Thyroid gland (tissue), 4 donors: ENCODE measurements at places on chromosomes 13 and 19. TPM values are rescaled to one million over a fixed set of nuclear protein-coding genes. Genes with fewer than 3 reads are reported as not detected.

Gene LGI4
- total RNA-seq: 10.9 TPM

Gene ENOX1
- total RNA-seq: 1.8 TPM

- no peak for DNase-seq
These were observed 112.5 kb upstream of the UQCRFS1 start for GRCh38 chr19:29325241-29325975.

GRCh38 chr13:34207334-34207733 is 389.4 kb downstream of the RFC3 start:
- no peak for DNase-seq

DNA sequence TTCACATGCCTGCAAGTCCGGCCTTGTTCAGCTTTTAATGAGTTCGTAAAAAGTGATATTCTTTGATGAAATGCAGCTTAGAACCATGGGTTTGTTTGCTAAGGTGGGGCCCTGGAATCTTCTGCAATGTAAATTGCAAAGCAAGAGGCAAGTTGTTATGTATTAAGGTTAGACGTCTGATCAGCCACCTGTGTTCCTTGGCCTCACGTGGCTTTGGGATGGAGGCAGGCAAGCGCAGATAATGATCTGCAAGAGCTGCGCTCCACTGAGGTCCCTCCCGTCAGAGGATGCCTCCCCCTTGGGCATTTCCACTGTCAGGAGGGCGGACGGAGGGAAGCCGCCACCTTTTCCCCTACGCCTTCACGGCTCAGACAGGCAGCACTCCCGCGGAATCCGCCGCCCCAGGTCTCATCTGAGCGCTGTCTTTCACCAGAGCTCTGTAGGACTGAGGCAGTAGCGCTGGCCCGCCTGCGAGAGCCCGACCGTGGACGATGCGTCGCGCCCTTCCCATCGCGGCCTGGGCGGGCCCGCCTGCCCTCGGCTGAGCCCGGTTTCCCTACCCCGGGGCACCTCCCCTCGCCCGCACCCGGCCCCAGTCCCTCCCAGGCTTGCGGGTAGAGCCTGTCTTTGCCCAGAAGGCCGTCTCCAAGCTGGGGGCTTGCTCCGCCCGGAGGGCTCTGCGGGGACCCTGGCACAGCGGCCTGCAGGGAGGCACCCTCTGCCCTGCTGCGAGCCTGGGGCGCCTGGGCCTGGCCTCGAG is 110.9 kb downstream of the CRYL1 start:
- DNase-seq: no peak

GRCh38 chr19:12757544-12758274 is 6.1 kb downstream of the BEST2 start:
- DNase-seq: peak; percentile 67

DNA sequence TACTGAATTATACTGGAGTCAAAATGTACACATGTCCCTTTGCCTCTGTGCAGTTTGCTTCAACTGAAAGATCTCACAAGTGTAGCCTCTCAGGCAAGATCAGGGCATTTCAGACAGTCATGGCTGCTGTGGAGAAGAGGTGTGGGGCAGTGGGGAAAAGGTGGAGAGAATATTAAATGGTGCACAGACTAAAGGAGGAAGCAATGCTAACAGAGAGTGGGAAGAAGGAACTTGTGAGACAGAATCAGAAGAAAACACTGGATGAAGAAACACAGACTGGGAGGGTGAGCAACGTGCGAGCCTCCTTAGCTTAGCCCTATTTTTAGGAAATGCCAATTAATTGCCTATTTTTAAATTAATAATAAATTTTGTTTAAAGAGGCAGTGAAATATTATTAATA is 49.6 kb upstream of the RAP2A start:
- no peak for DNase-seq

- DNase-seq: no peak
These were observed 86.5 kb downstream of the IPO5 start for GRCh38 chr13:98039964-98040363.

- DNase-seq: no peak
These were observed 19.9 kb upstream of the TINCR start for GRCh38 chr19:5587661-5588060.

- DNase-seq: peak; percentile 15
These were observed 23.4 kb downstream of the IPO5 start for GRCh38 chr13:97976610-97977521.

- peak; percentile 26 for DNase-seq
These were observed 13.6 kb downstream of the CFD start for GRCh38 chr19:873084-873483.

Gene ZNF382
- total RNA-seq: 30.5 TPM

- DNase-seq: no peak
These were observed 4.2 kb downstream of the RPS28 start for GRCh38 chr19:8325454-8325853.

Gene ZNF578
- 3.2 TPM for total RNA-seq
